ENCODE measurements at places on chromosomes 1 and 21.

- peak; percentile 64 for DNase-seq
These were observed 383.3 kb upstream of the KAZN start for GRCh38 chr1:14215151-14215550.

GRCh38 chr1:239287296-239287695, 99.1 kb upstream of the CHRM3 start:
- DNase-seq, result no peak

DNA sequence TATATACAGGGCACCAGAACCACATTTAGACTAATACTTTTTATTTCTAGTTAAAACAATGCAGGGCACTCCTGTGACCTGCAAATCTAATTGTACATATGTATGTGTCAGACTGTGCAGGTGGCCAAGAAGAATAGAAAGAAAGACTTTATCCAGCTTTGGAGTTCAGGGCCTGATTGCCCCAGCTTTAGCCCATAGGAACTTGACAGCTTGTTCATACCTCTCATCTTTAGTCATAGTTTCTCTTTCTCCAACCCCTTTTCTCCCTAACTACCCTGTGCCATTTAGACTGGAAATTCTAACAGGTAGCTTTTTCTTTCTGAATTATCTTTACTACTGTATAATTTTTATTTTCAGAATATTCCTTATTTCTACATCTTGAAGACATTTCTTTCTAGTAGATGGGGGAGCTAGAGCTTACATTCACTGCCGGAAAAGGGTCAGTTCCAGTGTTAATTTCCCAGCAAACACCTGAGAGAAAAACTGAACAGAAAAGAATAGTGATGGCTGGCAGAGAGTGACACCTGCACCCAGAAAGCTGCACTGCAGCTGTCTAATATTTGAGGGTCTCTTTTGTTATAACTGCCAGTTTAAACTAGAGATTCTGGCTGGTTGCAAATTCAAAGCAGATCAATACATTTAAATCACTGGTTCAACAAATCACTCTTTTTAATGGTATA, 8.4 kb downstream of the YBX1 start:
- no peak for DNase-seq

DNA sequence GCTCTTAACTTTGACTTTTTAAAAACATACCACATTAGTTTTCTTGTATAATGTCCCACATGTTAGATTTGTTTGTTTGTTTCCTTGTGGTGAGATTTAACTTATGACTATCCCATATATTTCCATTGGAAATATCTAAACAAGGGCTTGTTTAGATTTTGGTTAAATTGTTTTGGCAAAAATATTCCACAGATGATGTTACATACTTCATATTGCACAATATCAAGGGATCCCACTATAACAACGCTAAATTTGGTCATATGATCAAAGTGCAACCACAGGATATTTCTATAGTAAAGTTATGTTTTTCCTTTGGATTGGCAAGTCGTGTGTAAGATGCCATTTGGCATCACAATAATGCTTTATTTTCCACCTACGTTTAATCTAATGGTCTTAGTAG, 396.7 kb downstream of the TGFB2 start:
- no peak for DNase-seq

DNA sequence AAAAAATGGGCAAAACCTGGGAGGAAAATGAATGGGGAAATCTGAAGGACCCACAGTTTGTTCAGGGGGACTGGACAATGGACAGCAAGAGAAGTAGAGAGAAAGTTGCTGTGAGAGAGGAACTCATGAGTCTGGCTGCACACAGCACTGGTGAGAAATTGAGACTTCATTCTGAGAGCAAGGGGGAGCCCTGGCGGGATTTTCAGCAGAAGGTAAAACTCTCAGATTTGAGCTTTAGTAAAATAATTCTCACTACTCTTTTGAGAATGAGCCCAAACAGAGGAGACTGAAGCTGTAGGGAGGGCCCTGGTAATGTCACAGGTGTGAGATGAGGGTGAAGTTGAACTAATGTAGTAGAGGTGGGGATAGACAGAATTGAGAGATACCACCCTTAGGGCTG, 438.6 kb downstream of the OMA1 start:
- DNase-seq, result no peak

- no peak for DNase-seq
These were observed 145.1 kb downstream of the PTPRU start for GRCh38 chr1:29381426-29381825.

All from HS-5 (cell line).